ENCODE measurements at places on chromosomes 6 and 20. TPM values are rescaled to one million over a fixed set of nuclear protein-coding genes. Genes with fewer than 3 reads are reported as not detected.

DNA sequence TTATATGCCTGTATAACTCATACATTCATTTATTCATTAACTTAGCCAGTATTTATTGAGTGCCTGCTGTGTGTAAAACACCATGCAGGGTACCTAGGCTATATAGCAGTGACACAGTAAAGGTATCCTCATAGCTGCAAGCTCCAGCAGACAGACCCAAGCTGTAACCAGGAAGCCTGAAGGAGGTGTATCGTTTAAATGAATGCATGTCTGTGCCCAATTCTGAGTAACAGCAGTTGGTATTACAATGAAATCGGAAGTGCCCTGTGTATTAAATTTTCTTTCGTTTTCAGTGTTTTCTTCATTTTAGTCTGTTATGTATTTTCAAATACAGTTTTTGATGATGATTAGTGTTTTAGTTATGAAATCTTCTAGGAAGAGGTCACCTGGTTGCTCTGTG is 485.8 kb upstream of the SOX4 start:
- DNase-seq, result no peak

GRCh38 chr6:129767776-129768485 is 58.0 kb upstream of the ARHGAP18 start:
- no peak for DNase-seq

DNA sequence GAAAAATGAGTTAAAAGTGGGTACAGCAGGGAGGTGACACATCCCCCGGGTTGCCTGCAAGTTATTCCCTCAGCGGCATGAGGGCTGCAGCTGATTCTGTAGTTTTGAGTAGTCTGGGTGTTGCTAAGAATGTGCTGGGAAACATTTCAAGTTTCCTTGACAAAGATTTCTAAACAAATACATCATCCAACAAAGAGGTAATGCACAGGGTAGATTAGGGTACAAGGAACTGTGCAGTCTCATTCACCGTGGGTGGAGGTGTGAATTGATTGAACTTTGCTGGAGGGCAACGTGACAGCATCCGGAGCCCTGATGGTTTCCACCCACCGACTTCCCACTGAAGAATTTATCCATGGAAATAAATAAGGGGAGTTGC is 21.8 kb downstream of the CASS4 start:
- no peak for DNase-seq

- DNase-seq, result no peak
Observed at GRCh38 chr20:48262466-48262865, 477.2 kb upstream of the SULF2 start.

DNA sequence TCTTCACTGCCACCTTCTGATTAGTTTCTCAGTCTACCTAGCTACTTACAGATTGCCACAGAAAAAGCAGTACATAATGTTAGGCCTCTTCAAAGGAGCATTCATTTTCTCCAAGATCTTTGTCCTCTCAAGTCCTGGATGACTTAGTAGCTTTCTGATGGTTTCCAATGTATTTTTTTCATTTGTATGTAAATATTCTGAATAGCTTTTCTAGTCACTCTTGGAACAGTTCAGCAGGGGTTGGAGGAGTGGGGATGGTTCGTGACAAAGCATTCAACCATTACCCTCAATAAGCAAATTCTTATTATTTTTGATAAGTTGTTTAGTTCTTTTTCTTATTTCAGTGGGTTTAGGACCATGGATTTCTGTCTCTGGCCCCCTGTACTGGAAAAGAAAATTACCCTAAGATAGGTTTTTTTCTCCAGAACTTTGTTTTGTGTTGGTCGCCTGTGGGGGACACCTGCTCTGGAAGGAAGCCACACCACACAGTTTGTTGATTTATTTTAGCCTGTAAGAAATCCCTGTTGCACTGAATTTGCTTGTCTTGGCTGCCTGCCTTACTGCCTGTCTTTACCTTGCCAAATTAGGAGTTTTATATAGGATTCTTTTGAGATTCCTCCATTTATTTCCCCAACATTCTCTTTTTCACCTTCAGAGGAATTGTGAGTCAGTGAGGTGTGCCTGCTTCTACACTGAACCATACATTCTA is 247.9 kb downstream of the RFPL4B start:
- no peak for DNase-seq

DNA sequence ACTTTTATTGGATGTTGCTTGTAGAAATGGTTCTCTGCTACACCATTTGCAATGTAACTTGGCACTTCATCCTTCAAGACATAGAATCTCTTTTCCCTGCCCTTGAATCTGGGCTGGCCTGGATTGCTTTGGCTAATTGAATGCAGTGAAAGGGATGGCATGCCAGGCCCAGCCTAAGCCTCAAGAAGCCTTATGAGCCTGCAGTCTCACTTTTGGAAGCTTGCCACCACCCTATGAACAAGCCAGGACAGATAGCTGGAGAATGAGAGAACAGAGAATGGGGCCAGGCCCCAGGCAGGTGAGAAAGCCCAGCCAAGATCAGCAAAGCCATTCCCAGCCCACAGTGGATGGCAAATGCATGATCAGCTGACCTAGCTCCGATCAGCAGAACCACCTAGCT is 350.7 kb upstream of the RNF24 start:
- no peak for DNase-seq

Gene COL11A2
- 0.98 TPM for total RNA-seq

Gene C6orf15
- total RNA-seq, result not detected
